GM19239 (cell line): ENCODE measurements at places on chromosomes 13 and 19.

GRCh38 chr19:15025217-15025616 lies 24.1 kb upstream of the CASP14 start:
- no peak for DNase-seq

DNA sequence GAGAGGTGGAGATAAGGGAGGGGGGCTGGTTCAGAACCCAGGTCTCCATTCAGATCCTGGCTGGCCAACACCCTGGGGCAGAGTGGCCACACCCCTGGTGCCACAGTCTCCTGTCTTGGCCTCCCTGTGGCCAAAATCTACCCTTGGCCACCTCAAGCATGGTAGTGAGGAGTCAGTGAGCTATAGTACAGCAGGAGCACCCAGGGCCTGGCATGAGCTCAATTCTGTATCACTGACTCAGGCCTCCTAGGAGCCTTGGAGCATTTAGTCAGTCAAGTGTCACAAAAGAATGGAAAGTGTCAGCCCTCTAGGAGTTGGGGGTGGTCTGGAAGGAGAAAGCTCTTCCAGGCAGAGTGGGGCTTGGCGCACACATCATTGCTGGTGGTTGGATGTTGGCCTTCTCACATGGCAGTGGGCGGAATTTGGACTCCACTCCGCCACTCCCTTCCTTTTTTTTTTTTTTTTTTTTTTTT lies 6.6 kb upstream of the CD79A start:
- no peak for DNase-seq

DNA sequence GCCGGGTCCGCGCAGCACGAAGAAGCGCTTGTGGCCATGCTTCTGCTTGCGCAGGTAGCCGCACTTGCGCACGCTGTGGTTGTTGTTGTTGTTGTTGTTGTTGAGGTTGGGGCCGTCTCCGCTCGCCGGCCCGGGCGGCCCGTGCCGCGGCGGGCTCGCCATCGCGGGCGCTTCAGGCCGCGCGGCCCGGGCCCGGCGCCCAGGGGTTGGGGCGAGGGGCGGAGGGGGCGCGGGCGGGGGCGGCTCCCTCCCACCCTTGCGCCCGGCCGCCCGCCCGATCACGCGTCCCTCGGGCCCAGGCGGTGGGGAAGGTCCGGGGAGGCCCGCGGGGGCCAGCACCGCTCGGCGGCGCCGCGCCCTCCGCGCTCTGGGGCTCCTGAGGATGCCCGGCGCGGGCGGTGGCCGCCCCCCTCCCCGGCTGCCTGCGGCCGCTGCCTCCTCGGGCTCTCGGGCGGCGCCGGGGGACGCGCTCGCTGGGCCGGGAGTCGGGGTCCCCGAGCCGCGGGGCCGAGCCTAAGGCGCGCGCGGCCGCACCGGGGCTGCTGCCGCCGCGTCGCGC lies 412 bp downstream of the IRS2 start:
- no peak for DNase-seq

DNA sequence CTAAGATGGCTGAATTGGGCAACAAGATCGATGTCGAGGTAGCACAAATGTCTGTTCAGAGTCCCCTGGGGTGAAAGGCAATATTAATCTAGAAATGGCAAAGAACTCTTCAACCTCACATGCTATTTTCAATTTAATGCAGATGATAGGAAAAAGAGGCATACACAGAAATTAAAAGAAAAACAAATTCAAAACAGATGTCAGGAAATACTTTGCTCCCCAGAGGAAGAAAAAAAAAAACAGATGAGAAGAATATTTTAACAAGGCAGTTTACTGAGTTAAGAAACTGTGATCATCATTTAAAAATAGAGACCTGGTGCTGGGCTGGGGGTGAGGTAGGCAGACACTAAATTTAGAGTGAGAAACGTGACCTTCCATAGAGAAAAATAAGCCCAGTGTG lies 421.9 kb upstream of the ARGLU1 start:
- no peak for DNase-seq

GRCh38 chr19:36573895-36574720 lies 1.0 kb upstream of the ZNF529 start:
- DNase-seq = no peak

DNA sequence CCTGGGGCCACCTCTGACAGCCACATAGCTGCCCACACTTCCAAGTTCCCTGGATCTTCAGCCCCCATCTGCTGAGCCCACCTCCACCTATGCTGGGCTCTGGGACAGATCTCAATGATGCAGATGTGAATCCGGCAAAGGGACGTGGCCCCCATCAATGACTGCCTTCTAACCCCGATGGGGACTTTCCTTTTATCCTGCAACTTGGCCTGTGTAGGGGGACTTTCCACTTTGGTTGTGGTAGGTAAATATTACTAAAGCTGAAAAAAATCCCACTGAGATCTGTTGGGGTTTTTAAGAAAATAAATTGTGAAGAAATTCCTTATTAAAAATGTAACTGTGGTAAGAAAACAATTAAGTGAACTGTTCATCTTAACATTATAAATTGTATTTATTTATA lies 20.8 kb upstream of the ASPDH start:
- DNase-seq = no peak

- DNase-seq = no peak
Observed at GRCh38 chr13:66689037-66689619, 541.0 kb downstream of the PCDH9 start.

DNA sequence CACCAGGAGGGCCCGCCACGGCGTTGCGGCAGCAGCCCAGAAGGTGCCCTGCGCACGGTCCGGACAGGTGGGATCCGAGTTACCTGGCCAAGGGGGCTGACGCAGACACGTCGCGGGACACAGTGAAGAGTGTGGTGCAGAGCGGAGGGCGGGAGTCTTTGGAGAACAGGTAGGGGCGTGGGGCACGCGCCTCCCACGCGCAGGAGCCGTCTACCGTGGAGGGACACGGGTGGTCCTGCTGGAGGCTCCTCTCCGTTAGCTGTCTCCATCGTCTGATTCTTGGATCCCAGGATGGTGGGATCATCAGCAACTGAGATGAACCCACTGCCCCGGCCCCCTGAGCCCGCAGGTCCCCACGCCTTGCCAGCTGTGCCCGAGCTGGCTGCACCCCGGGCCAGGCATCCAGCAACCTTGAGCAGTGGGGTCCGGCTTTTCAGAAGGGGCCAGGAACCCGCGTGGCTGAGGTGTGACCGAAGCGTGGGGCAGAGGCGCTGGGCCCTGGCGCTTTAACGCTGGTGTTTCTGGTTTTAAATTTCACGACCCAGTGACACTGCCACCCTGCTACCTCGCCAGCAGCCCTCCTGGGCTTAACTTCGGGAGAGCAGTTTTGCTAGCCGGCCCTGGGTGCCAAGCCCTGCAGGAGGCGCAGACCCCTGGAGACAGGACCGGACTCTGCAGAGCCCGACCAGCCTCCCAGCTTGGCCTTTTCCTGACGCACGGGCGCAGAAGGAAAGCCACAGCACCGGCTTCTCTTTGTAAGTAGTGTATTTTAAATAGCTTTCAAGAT lies 7.3 kb downstream of the FGF22 start:
- no peak for DNase-seq

- DNase-seq = no peak
Observed at GRCh38 chr13:33340631-33341030, 55.1 kb upstream of the STARD13 start.

DNA sequence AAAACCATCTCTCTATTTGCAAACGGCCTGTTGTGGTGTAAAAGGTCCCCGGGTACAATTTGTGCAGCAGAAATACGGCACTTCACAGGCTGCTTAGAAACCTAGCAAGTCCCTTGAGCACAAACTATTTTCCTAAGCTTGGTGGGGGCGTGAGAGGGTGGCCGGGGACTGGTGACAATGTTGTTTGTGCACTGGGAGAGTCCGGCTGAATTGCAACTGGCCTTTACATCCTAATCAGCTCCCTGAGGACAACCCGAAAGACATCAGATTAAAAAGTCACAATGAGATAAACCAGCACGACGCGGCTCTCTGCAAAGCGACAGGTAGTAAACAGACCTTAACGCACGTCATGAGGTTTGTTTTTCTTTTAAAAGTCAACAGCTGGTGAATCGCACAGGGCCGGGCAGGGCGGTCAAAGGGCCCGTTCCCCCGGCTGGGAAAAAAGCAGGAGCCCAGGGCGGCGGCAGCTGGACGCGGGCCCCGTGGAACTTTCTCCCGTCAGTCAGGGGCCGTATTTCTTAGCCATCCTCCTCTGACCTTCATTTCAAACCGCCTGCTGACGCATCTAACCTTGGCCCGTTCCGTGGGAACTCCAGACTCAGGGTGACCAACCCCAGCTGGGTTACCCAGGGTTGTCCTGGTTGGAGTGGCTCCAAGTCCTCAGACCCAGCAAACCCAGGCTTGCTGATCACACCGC lies 112.3 kb downstream of the GADD45B start:
- no peak for DNase-seq

- no peak for DNase-seq
Observed at GRCh38 chr13:20193907-20194631, 1.3 kb upstream of the GJB2 start.

GRCh38 chr13:72341904-72342303 lies 385.5 kb downstream of the MZT1 start:
- DNase-seq = no peak

- no peak for DNase-seq
Observed at GRCh38 chr19:28136796-28137195, 1076.2 kb downstream of the UQCRFS1 start.

DNA sequence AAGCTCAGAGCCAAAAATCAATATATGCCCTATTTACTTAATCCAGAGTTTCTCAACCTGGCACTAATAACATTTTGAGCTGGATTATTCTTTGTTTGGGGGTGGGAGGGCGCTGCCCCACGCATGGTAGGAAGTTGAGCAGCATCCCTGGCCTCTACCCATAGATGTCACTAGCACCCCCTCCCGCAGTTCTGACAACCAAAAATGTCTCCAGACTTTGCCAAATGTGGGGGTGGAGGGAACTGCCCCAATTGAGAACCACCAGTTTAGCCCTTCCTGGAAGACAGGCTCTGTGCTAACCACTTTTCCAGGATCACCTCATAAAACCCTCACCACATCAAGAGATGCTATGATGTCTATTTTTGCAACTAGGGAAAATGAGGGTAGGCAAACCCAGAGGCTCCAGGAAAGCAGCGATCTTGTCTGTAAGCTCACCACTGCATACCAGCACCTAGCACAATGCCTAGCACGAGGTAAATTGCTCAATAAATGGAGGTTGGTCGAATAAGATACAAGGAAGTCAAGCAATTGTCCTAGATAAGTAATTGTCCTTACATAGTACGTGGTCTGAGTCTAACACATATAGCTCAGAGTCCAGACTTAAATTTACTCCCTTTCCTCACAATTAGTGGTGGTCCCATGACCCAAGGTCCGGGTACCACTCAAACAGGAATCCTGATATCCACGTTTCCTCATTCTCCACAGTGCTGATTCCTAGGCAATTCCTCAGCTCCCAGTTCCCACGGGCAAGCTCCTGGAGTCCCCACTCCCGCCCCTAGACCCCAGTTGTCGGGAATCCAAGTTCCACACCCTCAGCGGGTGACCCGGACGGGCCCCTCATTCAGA lies 892 bp downstream of the TRIR start:
- peak; percentile 76 for DNase-seq

DNA sequence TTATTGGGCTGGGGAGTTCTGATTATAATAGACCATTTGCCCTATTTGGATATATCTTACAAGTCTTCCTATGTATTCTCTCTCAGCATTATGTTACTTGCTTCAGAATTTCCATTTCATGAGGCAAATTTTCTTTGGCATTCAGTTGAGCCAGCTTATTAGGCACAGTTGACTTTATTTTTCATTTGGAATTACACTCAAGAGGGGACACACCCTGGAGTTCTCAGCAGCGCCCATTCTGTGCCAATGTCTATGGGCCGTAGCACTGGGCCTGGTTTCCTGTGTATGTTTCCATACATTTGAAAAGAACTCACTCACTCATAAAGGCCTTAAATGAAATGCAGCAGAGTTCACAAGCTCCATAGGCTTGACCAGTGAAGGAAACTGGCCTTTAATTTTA lies 138.5 kb downstream of the KLF12 start:
- DNase-seq = no peak

DNA sequence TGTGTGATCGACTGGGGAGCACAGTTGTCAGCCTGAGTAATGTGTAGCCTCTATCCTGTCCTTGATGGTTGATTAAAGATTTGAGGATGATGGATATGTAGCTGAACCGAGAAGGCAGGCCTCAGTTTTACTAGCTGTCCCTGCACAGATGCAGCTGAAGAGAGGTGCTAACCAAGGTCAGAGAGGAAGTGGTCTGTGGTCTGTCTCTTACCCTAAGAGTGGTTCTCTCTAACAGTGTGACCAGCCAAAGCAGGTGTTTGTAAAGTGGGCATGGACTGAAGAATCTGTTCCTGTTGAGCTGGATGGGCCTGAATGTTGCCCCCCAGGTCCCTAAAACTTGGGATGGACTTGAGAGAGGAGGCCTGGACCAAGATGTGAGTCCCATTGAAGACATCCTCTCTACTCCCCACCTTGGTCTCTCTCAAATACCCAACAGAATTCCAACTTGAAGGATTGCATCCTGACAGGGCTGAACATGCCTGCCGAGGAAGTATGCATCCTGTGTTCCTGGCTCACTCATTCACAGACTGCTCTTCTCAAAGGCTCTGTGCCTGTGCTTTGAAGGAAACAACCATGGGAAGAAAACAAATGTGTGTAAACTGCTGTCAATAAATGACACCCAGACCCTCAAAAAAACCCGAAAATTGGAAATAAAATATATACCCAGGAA lies 223.8 kb downstream of the MAB21L1 start:
- DNase-seq = peak; percentile 2

GRCh38 chr19:49455773-49456172 lies 2.7 kb downstream of the ALDH16A1 start:
- no peak for DNase-seq

- no peak for DNase-seq
Observed at GRCh38 chr13:99809926-99810325, 161.6 kb downstream of the ZIC5 start.

- no peak for DNase-seq
Observed at GRCh38 chr19:7636317-7636690, 606 bp upstream of the STXBP2 start.

DNA sequence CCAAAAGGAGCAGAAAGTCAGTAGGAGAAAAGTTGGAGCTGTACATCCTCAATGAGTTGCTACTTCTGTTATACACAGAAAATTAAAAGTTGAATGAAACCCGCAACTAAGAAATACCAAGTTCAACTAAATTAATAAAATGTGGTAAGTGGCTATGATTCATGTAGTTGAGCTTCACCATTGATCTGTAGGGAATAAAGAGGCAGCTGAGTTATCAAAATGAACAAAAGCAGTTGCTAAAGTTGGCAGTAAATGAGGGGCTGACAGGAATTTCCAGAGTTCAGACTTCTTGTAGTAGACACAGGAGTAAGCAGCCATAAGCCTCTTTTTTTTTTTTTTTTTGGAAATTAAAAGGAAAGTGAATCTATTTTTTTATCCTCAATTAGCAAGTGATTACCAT lies 234.6 kb downstream of the POSTN start:
- no peak for DNase-seq
